Brain microvascular endothelial cell (primary cell): ENCODE measurements at places on chromosomes 1 and 21.

DNA sequence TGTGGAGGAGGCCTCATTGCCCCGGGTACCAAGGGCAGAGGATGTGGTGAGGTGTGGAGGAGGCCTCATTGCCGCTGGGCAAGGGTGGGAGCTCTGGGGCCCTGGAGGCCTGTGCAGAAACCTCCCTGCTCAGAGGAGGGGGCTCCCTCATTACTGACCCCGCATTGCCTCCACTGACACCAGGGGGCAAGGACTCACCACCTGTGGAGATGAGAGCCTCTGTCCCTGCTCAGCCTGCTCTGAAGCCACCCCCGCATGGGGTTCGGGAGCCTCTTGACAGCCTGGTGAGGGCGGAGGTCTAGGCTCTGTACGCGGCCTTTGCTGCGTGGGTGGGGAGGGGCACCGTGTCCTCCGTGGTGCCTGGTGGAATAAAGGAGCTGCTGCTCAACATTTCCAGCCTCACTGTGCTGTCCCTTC is 95.0 kb upstream of the COL6A1 start:
- DNase-seq = no peak

GRCh38 chr1:201214461-201214860 is 23.8 kb downstream of the IGFN1 start:
- DNase-seq = no peak

GRCh38 chr1:152679459-152679858 is 4.4 kb downstream of the LCE2C start:
- no peak for DNase-seq

GRCh38 chr1:19229828-19230325 is 19.8 kb upstream of the UBR4 start:
- no peak for DNase-seq

DNA sequence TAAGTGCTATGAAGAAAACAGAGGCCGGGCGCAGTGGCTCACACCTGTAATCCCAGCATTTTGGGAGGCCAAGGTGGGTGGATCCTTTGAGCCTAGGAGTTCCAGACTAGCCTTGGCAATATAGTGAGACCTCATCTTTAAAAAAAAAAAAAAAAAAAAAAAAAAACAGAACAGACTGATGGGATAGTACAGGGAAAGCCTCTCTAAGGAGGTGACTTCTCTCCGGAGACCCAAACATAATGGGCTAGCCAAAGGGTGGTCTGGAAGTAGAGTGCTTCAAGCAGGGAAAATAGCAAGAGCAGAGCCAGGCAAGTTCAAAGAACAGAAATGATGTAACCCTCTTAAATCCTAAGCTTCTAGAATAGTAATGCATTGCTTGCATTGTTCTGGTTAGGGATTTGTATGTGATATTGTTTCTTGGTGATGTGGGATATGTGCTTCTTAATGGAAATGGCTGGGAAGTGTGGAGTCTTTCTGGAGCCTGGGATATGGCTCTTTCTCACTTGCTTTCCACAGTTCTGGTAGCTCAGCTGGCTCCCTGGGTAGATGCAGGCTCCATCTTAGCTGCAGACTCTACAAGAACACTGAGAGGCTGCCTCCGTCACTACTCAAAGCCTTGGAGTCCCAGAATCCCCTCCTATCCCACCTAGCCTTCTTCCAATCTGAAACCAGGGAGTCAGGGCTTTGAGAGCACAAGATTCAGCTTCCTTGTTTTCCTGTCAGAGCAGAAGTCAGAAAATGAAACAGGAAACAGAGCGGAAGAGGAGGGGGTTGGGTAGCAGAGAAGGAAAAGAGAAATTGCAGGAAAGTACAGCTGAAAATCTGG is 1.9 kb upstream of the PIGV start:
- no peak for DNase-seq
